Esophagus muscularis mucosa (tissue), 4 donors: ENCODE measurements at places on chromosomes 11 and 22.

DNA sequence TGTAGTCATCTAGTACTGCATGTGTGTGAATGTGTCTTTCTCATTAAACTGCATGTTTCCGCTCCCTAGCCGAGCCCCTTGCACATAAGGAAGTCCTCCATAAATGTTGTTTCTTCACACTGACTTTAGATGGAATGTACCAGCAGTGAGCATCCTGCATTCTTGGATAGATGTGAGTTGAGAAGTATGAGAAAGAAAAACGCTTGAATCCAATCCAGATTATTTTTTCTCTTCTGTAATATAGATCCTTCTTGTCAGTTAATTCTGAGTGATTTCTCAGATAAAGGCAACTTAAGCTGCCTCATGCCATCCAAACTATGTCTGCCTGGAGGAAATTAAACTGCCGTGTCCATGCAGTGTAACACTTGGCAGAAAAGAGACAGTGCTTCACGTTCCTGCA, 268.1 kb upstream of the ISX start:
- no peaks in the 10 kb centered on the region for H3K36me3 ChIP-seq
- no peak for DNase-seq
- no peaks in the 10 kb centered on the region for H3K4me1 ChIP-seq

- DNase-seq: no peak
- H3K36me3 ChIP-seq: no peaks in the 10 kb centered on the region
- no peaks in the 10 kb centered on the region for H3K27me3 ChIP-seq
- no peak overlapping the region for H3K27ac ChIP-seq
- H3K4me1 ChIP-seq: peaks cover 37% of the 10 kb centered on the region
- no peak overlapping the region for H3K4me3 ChIP-seq
Measured at GRCh38 chr22:28942333-28942732, 59.0 kb downstream of the ZNRF3 start.

- H3K4me1 ChIP-seq: peaks cover 100% of the 10 kb centered on the region
- peak overlapping the region; percentile 61 for H3K4me3 ChIP-seq
- peak overlapping the region; percentile 93 for H3K27ac ChIP-seq
- peaks cover 13% of the 10 kb centered on the region for H3K36me3 ChIP-seq
- no peaks in the 10 kb centered on the region for H3K27me3 ChIP-seq
Measured at GRCh38 chr11:1484061-1484671, 2.4 kb downstream of the MOB2 start.

GRCh38 chr11:95241681-95242081, 10.7 kb upstream of the SESN3 start:
- no peaks in the 10 kb centered on the region for H3K36me3 ChIP-seq
- peak overlapping the region; percentile 33 for H3K27ac ChIP-seq
- no peaks in the 10 kb centered on the region for H3K4me1 ChIP-seq
- no peaks in the 10 kb centered on the region for H3K27me3 ChIP-seq
- H3K4me3 ChIP-seq: no peak overlapping the region

DNA sequence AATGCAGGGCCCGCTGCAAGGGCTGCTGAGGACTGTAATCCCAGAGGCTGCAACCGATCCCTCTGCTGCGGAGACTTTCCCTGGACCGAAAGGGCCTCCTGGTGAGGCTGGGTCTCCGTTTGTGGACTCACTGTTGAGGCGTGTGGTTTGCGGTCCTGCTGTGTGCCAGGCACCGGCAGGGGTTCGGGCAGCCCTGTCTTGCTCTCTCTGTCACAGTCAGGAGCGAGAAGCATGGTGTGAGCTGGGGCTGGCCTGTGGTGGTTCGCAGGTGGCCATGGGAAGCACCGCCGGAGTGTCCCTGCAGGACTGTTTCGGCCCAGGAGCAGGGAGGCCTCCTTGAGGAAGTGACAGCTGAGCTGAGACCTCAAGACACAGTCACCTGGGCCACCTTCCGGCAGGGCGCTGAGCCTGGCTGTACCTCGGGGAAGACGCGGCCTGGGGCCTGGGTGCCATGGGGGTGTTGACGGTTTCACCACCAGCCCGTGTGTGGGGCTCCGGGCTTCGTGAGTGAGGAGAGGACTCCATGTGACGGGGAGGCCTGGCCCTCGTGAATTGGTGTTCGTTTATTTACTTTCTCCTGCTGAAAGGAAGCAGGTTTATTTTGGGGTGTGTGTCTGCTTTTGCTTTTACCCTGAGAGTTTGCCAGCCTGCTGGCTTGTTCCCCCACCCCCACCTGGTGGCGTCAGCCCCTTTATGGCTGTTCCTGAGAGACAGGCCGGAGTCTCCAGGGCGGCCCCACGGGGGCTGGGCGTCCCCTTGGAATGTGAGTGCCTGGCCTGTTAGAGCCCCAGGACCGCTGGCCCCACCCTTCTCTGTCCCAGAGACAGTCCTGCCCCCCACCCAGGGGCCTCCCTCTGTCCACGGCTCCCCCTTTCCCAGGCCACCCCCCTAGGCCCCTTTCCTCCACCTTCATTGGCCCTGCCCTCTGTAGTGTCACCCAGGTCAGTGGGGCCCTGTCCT, 122.5 kb downstream of the KCNQ1OT1 start:
- H3K27me3 ChIP-seq: no peaks in the 10 kb centered on the region
- H3K27ac ChIP-seq: no peak overlapping the region
- H3K4me1 ChIP-seq: peaks cover 10% of the 10 kb centered on the region
- DNase-seq: no peak
- no peaks in the 10 kb centered on the region for H3K36me3 ChIP-seq
- H3K4me3 ChIP-seq: no peak overlapping the region

GRCh38 chr22:30211124-30211820, 35.3 kb downstream of the LIF start:
- DNase-seq: no peak
- no peaks in the 10 kb centered on the region for H3K36me3 ChIP-seq
- H3K27ac ChIP-seq: no peak overlapping the region
- no peaks in the 10 kb centered on the region for H3K27me3 ChIP-seq
- H3K4me1 ChIP-seq: peaks cover 30% of the 10 kb centered on the region

DNA sequence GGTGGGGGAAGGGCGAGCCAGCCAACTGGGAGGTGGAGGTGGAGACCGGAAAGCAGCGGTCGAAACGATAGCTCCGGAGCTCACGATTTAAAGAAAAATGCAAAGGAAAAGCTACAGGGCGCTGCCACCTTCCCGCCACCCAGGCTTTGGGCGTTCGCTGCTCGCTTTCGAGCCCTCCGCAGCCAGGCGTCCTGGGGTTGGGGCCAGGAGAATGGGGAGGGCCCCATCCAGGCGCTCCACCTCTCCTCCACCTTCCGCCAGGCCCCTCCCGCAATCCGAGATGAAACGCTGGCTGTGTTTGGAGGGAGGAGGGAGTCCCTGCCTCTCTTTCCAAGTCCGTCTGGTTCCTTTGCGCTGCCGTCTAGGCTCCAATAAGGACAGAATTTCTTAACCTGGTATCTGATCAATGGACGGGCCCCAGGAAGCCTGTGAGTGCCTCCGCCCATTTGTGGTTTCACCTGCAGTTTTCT, 483 bp upstream of the ABTB2 start:
- peak overlapping the region; percentile 87 for H3K27ac ChIP-seq
- peaks cover 3% of the 10 kb centered on the region for H3K27me3 ChIP-seq
- no peaks in the 10 kb centered on the region for H3K36me3 ChIP-seq
- DNase-seq: peak; percentile 92
- H3K4me3 ChIP-seq: peak overlapping the region; percentile 67

GRCh38 chr11:102241026-102241425, 76.3 kb upstream of the BIRC3 start:
- H3K36me3 ChIP-seq: no peaks in the 10 kb centered on the region
- H3K4me1 ChIP-seq: no peaks in the 10 kb centered on the region
- no peaks in the 10 kb centered on the region for H3K27me3 ChIP-seq
- DNase-seq: no peak
- no peak overlapping the region for H3K27ac ChIP-seq

DNA sequence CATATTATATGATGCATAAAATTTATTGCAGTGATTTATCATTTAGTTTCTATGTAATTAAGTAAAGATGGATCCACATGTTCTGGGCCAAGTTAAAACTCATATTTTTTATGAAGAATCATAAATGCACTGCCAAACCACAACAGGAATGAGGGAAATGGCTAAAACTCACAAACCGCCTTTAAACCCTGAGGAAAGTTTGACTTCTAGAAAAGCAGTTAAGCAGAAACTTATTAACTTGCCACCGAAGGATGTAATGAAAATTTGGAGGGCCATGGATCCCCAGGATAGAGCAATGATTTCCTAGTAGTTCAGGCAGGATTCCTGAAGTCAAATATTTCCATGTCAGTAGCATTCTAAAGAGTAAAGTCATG, 218.3 kb upstream of the CTSC start:
- no peak for DNase-seq
- peaks cover 6% of the 10 kb centered on the region for H3K4me1 ChIP-seq
- no peaks in the 10 kb centered on the region for H3K36me3 ChIP-seq
- no peak overlapping the region for H3K27ac ChIP-seq

DNA sequence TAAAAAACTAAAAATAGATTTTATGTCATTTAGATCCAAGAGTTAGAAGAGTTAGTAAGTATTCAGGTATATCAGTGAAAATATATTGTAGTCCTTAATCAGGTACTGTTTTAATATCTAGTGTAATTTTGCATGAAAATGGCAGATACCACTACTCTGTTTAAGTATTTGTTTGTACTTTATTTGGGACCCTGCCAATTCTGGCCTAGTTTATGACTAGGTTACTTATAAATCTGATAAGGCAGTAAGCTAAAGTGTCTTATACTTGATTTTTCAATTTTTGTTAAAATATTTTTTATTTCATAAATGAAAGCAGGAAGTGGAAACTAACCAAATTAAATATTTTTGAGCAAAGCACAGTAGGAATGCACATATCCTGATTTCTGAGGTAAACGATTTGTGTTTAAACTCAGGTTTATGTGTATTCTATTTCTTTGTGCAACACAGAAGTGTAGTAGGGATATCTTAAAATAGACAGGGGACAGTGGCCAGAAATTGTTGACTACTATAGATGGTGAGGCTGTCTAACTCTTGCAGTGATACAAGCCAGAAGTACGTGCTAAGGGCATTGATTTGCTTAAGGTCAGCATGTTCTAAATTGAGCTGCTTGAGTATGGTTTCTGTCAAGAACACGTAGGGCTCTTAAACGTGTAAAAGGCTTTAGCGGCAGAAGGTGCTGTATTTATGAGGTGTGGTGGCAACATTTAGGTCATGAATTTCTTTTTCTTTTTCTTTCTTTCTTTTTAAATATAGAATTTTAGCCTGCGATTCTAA, 34.0 kb downstream of the HIPK3 start:
- H3K36me3 ChIP-seq: peaks cover 20% of the 10 kb centered on the region
- DNase-seq: no peak
- peaks cover 94% of the 10 kb centered on the region for H3K4me1 ChIP-seq
- H3K4me3 ChIP-seq: peak overlapping the region; percentile 17

DNA sequence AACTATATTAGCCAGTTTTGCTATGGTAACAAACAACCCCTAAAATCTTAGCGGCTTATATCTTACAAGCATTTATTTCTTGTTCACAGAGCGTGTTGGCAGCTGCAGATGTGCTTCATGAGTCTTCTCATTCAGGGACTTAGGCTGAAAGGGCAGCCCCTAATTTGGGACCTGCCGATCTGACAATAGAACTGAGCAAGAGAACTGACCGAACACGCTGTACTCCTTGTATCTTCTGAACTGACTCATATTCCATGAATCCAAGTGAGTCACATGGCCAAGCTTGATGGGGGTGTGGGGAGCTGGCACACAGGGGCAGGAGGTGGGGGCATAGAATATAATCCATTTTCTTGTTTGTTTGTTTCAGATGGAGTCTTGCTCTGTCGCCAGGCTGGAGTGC, 481.7 kb upstream of the CADM1 start:
- DNase-seq: peak; percentile 60
- no peaks in the 10 kb centered on the region for H3K36me3 ChIP-seq
- no peaks in the 10 kb centered on the region for H3K27me3 ChIP-seq
- no peak overlapping the region for H3K4me3 ChIP-seq

DNA sequence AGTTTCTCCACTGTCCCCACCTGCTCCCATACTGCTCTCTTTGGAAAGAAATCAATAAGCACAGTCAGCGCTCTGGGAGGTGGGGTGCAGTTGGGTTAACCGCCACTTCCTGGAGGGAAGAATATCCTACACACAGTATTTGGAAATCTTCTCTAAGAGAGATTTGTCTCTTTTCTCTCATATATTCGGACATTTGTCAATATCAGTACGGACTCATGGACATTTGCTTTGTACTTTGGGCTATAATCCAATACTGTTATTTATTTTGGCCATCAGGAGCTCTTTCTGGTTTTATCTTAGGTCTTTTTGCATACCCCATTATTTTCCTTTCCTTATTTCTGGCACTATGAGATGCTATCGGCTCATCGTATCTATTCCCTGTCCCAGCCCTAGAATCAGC, 13.7 kb downstream of the NLRP14 start:
- H3K4me3 ChIP-seq: no peak overlapping the region
- H3K27ac ChIP-seq: no peak overlapping the region
- H3K4me1 ChIP-seq: no peaks in the 10 kb centered on the region
- no peaks in the 10 kb centered on the region for H3K36me3 ChIP-seq

- no peaks in the 10 kb centered on the region for H3K27me3 ChIP-seq
- no peak overlapping the region for H3K4me3 ChIP-seq
- peak; percentile 90 for DNase-seq
- no peaks in the 10 kb centered on the region for H3K36me3 ChIP-seq
Measured at GRCh38 chr22:22171357-22172218, 73.0 kb upstream of the VPREB1 start.

DNA sequence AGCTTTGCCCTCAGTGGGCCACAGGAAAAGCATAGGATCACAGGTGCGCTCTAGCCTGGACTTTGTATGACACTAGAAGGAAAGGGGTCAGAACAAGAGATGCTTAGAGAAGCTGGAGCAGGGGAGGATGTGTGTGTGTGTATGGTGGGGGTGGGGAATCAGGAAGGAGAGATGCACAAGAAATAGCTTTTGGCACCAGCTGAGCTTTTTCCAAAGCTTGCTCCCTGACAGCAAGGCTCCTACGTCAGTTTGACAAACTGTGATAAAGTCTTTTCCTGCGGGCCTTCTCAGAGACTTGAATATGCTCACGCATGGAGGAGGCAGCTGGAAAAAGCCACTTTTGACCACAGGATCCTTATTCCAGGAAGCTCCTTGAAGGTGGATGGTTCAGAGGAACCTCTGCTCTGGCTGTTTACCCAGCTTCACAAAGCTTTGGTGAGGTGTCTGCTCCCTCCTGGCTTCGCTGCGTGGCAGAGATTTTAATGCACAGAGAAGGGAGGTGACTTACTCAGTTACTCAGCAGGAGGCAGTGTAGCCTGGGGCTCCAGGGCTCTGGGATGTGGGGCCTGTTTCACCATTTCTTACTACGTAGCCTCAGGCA, 3.9 kb downstream of the CDC42EP1 start:
- peaks cover 36% of the 10 kb centered on the region for H3K36me3 ChIP-seq
- H3K4me1 ChIP-seq: peaks cover 98% of the 10 kb centered on the region
- H3K27ac ChIP-seq: peak overlapping the region; percentile 96
- no peaks in the 10 kb centered on the region for H3K27me3 ChIP-seq

GRCh38 chr11:6674862-6675261, 8.3 kb downstream of the MRPL17 start:
- no peak overlapping the region for H3K27ac ChIP-seq
- peaks cover 3% of the 10 kb centered on the region for H3K36me3 ChIP-seq
- DNase-seq: no peak
- no peak overlapping the region for H3K4me3 ChIP-seq

GRCh38 chr11:17169876-17170275, 37.9 kb downstream of the PIK3C2A start:
- no peak overlapping the region for H3K27ac ChIP-seq
- no peaks in the 10 kb centered on the region for H3K27me3 ChIP-seq
- DNase-seq: no peak
- peaks cover 32% of the 10 kb centered on the region for H3K4me1 ChIP-seq
